Brain pericyte (primary cell): ENCODE measurements at places on chromosomes 12 and 14.
A peak's percentile ranks its signal among the peaks of the same experiment; 100 is the strongest.

- no peak for DNase-seq
Measured at GRCh38 chr14:92397150-92397952, 74.4 kb downstream of the SLC24A4 start.

- DNase-seq = no peak
Measured at GRCh38 chr14:60721326-60722106, 2.6 kb downstream of the SIX4 start.

DNA sequence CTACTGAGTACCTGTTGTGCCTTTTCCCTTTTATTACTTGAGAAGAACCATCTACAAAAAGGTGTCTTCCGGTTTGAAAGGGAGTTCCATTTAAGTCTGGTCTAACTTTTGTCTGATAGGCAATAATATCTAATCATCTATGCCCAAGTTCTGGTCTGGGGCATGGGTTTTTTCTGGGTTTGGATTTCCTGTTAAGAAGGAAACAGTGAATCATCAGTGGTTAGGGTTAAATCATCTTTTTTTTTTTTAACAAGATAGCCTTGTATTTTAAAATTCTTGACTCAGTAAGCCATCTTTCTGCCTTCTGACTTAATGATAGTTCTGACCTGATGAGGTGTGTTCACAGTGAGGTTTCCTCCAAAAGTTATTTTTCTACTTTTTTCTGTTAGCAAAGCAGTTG is 29.3 kb upstream of the CPNE8 start:
- DNase-seq = no peak

GRCh38 chr14:50795142-50795541 is 35.8 kb downstream of the NIN start:
- no peak for DNase-seq

- DNase-seq = no peak
Measured at GRCh38 chr12:48447755-48448154, 24.6 kb upstream of the ANP32D start.

DNA sequence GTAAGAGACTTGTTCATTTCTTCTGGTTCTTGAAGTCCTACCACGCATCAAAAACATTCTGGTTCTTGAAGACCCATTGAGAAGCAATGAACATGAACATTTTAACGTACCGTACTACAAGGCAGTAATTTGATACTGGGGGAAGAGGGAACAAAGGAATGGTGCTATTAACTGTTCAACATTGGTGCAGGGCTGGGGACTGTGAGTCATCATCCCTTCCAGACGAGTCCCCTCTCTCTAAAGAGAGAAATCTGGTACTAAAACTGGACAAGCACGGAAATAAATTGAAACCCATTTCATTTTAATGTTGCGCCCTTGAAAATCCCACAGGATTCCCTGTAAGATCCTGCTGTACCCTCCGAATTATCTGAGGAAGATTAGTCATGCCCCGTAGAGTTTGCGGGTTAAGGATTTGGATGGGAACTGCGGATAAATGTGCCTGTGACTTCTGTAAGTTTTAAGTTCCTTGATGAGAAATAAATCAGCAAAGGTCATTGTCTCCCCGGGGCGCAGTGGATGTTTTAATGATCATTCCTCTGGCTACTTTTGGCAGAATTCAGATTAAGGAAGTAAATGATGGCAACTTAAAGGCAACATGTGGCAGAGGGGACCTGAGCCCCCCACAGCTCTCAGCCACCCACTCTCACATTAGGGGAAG is 78.6 kb downstream of the KCNK13 start:
- DNase-seq = no peak

- DNase-seq = no peak
Measured at GRCh38 chr14:36478782-36479181, 41.2 kb downstream of the NKX2-1 start.

DNA sequence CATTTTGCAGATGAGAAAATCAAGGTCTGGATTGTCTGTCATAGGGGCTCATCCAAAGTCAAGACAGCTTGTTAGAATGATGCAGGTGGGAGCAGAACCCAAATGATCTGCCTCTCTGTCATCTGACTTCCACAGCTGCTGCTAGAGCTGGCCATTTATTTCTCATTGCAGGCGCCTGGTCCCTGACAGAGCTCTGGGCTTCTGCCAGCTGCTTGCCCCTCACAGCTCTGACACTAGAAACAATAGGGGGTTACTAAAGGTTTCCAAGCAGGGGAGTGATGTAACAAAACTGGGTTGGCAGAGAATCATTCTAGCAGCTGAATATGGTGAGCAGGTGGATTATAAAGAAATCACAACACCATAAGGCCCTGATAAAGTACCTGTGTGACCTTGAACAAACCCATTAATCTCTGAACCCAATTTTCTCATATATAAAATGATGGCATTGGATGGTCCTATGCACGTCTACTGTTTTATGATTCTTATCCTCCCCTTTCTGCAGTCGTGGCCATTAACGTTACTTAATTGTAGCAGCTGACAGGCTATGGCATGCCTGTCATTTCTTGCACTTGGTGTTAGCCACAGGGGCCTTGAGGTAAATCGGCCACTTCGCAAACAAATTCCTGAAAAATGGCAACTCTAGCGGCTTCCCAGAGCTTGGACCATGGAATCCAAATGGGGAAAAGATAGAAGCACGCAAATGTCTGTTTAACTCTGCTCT is 134.6 kb downstream of the RMST start:
- no peak for DNase-seq

DNA sequence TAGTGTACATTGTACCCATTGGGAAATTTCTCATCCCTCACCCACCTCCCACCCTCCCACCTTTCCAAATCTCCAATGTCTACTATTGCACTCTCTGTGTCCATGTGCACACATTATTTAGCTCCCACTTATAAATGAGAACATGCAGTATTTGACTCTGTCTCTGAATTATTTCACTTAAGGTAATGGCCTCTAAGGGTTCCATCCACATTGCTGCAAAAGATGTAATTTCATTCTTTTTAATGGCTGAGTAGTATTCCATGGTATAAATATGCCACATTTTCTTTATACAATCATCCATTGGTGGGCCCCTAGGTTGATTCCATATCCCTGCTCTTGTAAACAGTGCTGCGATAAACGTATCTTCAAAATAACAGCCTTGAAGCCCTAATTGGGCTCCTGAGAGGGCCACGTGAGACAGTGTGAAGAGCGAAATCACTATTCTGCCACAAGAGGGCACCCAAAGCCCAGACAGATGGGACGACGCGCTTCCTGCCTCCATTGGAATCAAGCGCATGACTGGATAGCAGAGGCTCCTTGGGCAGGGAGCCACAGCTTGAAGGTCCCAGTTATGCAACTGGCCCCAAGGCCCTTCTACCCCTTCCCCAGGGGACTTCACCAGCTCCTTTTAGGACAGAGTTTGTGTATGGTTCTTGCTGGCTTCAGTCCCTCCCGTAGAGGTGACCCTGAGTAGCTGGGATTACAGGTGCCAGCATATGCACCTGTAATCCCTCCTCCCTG is 21.3 kb upstream of the CD27 start:
- peak; percentile 63 for DNase-seq

GRCh38 chr14:76834241-76834661 is 8.0 kb downstream of the LRRC74A start:
- no peak for DNase-seq

DNA sequence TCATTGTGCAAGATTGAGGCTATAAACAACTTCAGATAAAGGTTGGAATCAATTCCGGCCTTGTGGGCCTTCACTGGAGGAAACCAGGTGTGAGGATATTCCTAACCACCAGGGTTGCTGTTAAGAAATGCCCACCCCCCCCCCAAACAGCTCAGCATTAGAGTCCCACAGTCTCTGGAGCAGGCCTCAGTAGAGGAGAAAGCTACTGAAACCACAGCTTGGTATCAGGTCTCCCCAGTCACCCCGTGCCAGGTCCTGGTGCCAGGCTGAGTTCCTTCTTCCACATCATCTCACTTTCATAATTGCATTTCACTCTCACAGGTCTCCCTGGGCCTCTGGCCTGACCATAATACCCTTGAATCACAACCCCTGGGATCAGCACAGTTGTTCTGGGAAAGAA is 12.5 kb downstream of the GALNT6 start:
- DNase-seq = no peak

DNA sequence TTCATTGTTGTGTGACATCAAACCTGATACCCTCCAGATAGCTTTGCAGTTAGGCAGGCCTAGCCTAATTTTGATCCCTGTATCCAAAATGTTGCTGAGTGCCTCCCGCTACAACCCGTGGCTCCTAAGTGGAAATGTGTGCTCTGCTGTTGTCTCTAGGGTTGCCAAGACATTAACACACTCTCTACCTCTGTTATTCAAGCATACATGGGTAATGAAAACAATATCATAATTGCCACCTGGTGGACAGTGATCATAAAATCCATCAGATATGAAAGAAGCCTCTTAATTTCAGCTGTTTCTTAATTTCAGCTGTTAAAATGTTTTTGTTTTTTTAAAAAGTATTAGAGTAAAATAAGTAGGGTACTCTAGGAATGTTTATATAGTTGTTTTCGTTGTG is 93.5 kb downstream of the PLEKHA5 start:
- DNase-seq = no peak

- DNase-seq = no peak
Measured at GRCh38 chr14:23102801-23103200, 2.0 kb downstream of the CIROP start.
